ENCODE measurements at places on chromosomes 6 and 20.

GRCh38 chr6:18126121-18126520 lies 3.6 kb upstream of the NHLRC1 start:
- no peak for DNase-seq

GRCh38 chr20:59577037-59577808 lies 27.1 kb upstream of the PHACTR3 start:
- DNase-seq, result no peak

GRCh38 chr6:27688014-27688586 lies 215.2 kb upstream of the ZNF184 start:
- peak; percentile 86 for DNase-seq

- DNase-seq, result no peak
Observed at GRCh38 chr6:84546427-84546914, 217.9 kb downstream of the TBX18 start.

DNA sequence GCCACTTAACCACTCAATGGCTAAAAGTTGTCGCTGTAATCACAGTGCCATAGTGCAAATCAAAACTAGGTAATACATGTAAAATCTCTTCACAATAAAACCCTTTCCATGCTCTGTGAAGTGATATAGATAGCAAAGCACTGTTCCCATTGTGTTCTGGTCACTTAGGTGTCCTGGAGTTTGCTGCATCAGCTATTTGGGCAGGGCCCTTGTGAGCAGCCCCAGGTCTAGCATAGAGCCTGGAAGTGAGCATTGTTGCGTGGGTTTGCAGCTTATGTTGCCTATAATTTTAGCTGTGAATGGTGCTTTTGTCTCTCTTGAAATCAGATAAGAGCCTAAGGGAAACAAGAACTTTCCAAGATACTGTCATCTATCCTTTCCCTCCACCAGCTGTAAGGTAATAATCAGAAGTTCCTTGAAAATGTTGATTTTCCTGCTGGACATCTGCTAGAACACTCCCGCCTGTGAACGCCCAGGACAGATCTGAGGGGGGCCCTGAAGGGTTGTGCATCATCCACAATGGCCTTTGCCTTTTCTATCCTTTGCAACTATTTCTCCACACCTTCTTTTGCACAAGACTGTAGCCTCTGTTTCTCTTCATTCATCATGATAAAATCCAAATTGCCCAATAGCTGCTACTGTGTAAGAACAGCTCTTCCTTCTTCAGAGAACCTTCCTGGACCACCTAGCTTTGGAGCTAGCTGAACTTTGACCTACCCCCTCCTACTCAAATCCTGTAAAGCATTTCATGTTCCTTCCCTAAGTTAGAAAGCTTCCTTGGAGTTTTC lies 57.0 kb downstream of the TNFAIP3 start:
- DNase-seq, result no peak

- peak; percentile 32 for DNase-seq
Observed at GRCh38 chr6:14072084-14072483, 45.5 kb upstream of the CD83 start.

DNA sequence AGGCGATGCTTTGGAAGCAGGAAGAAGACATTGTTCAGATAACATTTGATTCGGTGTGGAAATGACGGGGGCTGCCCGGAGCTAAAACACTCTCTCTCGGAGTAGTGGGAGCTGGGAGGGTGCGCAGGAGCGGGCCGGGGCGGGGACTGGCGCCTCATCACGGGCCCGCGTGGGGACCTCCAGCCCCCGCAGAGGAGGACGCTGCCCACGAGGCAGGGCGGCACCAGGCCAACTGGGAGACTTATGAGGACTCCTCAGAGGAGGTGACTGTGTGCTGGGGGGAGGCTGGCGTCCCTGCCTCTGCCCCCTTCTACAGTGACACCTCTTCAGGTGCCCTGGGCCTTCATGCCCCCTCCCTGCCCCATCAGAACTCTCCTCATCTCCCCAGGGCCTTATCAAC lies 15.2 kb downstream of the DDO start:
- no peak for DNase-seq

DNA sequence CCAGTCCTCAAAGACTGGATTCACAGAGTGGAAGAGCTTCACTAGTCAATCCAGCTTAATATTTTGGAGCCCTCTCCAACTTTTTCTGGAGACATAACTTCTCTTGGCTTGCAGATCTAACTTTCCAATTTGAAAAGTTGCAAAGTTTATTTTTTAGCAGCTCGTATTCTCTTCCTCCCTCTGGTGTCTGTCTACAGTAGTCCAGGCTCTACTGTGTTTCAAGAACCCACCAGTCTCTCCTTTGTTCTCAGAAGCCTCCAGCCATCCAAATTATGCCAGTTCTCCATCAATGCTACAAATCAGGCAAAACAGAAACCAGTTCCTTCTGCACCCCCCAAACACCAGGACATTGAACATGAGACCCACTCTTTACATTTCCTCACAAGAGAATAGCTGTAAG lies 376.1 kb upstream of the OPRM1 start:
- no peak for DNase-seq

- DNase-seq, result no peak
Observed at GRCh38 chr6:132085731-132086130, 134.6 kb upstream of the CCN2 start.

DNA sequence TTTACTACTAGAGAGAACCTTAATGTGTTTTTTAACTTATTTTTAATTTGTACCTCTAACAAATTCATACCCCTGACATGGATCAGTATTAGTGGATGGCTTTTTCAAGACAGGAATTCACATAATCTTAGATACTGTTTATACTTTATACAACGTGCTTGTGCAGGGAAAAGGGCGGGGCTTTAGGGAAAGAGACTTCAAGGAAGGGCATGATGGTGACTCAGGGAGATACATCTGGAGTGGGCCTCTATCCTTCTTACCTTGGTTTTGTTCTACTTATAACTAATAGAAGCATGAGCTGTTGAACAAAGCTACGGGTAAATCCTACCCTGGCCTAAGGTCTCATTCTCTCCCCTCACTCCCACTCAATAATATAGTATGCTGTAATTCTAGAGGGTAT lies 160.8 kb downstream of the C6orf58 start:
- no peak for DNase-seq

GRCh38 chr20:62528983-62529891 lies 53.4 kb upstream of the GATA5 start:
- DNase-seq, result no peak

- DNase-seq, result no peak
Observed at GRCh38 chr6:43445576-43445975, 9.8 kb downstream of the DLK2 start.

DNA sequence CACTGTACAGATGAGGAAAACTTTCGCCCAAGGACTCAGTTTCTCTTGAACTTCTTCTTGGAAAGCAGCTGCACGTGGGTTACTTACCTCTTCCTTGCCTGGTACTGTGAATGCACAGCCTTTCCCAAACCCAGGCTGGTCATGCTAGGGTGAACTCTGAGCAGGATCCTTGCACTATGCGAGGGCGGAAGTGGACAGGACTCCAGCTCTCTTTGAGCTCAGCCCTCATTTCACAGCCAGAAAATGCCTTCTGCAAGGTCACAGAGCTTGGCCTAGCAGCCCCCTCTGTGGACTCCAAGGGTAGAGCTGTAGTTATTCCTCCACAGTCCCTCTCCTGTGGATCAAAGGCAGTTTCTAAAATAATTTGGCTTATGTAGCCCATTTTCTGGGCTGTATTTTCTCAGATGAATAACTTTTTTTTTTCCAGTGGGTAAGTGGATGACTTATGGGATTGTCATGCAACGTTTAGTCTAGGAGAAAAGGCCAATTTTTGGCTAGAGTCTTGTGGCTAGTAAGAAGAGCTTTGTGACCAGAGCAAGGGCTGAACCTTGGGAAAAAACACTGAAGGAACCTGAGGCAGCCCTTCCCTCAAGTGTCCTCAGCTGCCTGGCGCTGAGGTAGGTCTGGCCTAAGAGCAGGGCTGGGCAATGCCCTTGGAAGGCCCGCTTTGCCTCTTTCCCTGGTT lies 172.7 kb downstream of the SCP2D1 start:
- no peak for DNase-seq

- DNase-seq, result no peak
Observed at GRCh38 chr6:88059191-88059590, 11.6 kb downstream of the SPACA1 start.

Measured in stimulated activated CD4-positive, alpha-beta T cell treated with anti-CD3 and anti-CD28 coated beads, Interleukin-15, amount 100 ng/mL, for 24 hours (primary cell).